Suppressor macrophage treated with lipopolysaccharide for 4 hours (primary cell): ENCODE measurements at places on chromosomes 12 and 14.

GRCh38 chr12:100554608-100555077, 18.8 kb upstream of the GAS2L3 start:
- DNase-seq, result peak; percentile 78

GRCh38 chr14:96089401-96089800, 50.2 kb downstream of the C14orf132 start:
- DNase-seq, result no peak

DNA sequence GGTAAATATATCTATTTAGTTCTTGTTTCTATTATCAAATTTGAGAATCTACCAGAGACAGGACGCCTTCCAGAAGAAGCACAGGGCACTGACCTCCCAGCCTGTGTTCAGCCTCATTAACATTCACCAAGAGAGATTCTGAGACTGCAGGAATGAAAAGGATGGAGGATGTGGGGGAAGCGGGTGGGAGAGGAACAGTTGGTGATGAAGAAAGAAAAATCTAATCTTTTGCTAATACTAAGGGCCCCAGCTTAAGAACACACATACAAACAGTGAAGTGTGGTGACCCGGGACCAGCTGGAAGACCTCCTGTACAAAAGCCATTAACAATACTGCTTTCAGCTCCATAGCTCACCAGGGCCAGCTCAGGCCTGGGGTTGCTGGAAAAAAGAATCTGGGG, 160.5 kb downstream of the NUAK1 start:
- no peak for DNase-seq

DNA sequence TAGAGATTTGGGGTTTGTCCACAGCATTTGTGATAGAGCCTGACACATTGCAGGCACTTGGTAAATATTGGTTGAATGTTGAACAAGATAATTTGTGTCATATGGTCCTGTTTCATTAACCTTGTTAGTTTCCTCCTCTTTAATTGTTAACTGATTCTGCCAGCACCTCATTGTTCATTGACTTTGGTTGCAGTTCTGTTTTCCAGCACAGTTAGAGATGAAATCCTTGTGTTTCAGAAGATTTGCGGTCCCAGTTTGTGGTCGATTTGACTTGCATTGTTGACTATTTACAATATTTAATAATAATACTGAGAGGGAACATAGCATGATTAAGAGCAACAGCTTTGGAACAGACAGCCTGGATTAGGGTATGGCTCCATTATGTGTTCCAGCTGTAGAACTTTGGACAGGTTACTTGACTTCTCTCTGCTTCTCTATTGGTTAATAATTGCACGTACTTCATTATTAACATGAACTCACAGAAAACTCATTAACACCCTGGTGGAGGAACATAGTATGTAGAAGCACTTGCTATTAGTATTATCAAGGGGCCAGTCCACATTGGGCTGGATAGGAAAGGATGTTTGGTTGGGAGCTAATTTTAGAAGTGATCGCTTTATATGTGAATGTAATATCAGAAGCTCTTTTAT, 8.7 kb downstream of the DRAM1 start:
- no peak for DNase-seq

GRCh38 chr12:71865166-71865713, 25.7 kb downstream of the TBC1D15 start:
- DNase-seq, result no peak

- no peak for DNase-seq
These were observed 54.9 kb downstream of the ATF7 start for GRCh38 chr12:53571295-53571694.

- peak; percentile 85 for DNase-seq
These were observed 99.8 kb downstream of the BORCS5 start for GRCh38 chr12:12456637-12457036.

GRCh38 chr14:99432485-99432884, 48.2 kb downstream of the SETD3 start:
- no peak for DNase-seq

DNA sequence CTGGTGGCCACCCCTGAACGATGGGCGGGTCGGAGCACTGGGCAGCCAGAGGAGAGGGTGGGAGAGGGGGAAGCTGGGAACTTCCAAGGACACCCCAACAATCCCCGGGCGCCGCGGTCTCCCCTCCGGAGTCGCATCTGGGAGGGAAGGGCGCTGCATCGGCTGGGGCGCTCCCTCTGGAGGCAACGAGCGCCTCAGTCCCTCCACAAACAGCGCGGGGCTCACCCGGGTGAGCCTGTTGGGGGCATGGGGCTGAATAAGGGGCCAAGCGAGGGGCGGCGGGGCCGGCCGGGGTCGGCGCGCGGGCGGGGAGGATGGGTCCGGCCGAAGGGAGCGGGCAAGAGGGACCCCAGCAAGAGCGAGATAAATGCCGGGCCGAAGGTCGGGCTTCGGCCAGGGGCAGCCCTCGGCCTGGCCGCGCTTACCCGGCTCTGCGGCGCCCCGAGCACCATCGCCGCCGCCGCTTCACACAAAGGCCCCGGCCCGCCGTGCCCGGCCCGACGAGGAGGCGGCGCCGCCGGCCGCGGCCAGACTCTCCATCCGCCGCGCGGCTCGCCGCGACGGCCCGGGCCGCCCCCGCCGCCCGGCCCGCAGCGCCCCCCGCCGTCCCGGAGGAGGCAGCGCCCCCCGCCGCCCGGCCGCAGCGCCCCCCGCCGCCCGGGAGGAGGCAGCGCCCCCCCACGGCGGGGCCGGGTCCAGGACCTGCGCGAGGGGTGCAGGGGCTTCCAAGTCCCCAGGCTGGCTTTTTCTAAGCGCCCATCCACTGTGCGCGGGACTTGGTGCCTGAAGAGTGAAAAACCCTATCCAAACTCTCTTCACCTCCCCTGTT, at the start of gene ZBTB39:
Gene ZBTB39, minus strand, starts transcription at position 567 of the 829 bp plus-strand sequence. CDS start 1,629 bp downstream, outside the sequence.
- peak; percentile 87 for DNase-seq

DNA sequence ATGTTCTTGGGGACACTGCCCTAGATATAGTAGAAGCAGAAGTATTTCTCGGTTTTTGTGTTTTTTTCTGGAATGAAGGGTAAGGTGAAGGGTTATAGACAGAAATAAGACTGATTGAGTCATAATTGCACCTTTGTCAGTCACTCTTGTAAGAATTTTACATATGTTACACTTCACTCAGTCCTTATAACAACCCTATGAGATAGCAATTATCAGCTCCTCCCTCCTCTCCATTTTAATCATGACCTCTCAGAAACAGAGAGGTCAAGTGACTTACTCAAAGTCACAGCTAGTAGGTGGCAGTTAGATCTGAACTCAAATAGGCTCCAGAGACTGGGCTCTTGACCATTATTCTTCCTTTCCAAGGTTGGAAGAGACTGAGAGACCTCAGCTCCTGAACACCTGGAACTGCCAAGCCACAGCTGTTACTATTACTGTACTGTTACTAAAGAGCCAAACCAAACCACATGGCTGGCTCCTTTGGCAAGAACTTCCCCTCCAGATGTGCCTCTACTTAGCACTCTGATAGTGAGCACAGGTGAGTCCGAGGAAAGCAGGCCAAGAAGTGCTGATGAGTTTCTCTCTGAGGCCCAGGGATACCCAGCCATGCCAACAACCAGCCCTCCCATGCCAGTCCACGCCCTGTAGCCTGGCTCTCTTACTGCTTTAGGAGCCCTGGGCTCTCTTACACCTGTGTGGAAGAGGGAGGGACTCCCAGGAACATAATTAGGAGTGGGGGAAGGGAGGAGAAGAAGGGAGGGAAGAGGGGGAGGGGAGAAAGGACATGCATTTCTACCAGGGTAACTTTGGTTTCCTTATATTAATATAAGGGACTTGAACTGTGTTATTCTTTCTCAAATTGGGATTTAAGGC, 121.3 kb downstream of the CRADD start:
- DNase-seq, result no peak

GRCh38 chr14:60250257-60251035, 1.4 kb downstream of the PPM1A start:
- DNase-seq, result no peak

- DNase-seq, result no peak
These were observed 26.4 kb downstream of the DEGS2 start for GRCh38 chr14:100132903-100133510.

DNA sequence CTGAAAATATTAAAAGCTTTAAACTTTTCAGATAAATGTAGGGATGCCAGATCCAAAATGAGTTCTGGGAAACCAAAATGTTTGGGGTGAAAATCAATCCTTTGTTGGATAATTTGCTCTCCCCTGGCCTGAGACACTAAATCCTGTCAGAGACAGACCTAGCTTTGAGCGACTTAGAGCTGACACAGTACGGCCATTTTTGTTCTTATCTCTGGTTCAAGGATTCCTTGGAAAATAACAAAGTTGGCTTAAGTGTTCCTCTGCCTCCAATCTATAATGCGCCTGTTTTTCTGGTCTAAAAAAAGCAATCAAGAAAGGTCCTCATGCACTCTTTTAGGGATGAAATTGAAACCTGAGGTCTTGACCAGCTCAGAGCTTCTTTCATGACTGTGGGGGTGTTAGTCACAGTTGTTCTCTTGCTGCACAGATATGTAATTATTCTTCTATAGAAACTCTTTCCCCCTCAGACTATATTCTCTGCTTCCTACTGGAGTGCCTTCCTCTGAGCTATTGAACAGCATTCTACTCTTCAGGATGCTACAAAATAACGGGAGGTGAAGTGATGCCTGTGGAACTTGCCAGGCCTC, 52.3 kb upstream of the EGLN3 start:
- no peak for DNase-seq

DNA sequence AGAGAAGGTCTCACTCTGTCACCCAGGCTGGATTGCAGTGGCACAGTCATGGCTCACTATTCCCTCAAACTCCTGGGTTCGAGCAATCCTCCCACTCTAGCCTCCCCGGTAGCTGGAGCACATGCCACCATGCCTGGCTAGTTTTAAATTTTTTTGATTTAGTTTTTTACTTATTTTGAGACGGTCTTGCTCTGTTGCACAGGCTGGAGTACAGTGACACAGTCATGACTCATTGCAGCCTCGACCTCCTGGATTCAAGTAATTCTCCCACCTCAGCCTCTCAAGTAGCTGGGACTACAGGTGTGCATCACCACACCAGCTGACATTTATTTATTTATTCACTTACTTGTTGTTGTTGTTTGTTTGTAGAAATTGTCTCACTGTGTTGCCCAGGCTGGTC, 22.2 kb upstream of the DIP2B start:
- DNase-seq, result no peak

- DNase-seq, result no peak
These were observed 120.3 kb upstream of the PLEKHG7 start for GRCh38 chr12:92582475-92582874.
